Smooth muscle cell of trachea (primary cell): ENCODE measurements at places on chromosomes 7 and 10. TPM values are rescaled to one million over a fixed set of nuclear protein-coding genes. Genes with fewer than 3 reads are reported as not detected.

MALRD1 gene
- total RNA-seq = 1.0 and 3.1 TPM in 2 replicates

PDGFA gene
- 2.5 and 13.1 TPM in 2 replicates for total RNA-seq

PON1 gene
- not detected in 2 replicates for total RNA-seq

MLLT10 gene
- total RNA-seq = 52.9 and 53.3 TPM in 2 replicates

CAMK2B gene
- total RNA-seq = 0.15 and 0.33 TPM in 2 replicates

FGFR2 gene
- 0.15 and 0.17 TPM in 2 replicates for total RNA-seq

TAS2R40 gene
- total RNA-seq = not detected in 2 replicates

BMI1 gene
- total RNA-seq = 58.4 and 65.2 TPM in 2 replicates

SPDYE2 gene
- total RNA-seq = not detected in 2 replicates

AGAP5 gene
- 3.6 and 4.1 TPM in 2 replicates for total RNA-seq

ADARB2 gene
- not detected in 2 replicates for total RNA-seq

SLC13A4 gene
- 0.33 and 1.2 TPM in 2 replicates for total RNA-seq

KNDC1 gene
- total RNA-seq = 0.73 and 2.3 TPM in 2 replicates

GFRA1 gene
- 0.15 and 0.50 TPM in 2 replicates for total RNA-seq

CALN1 gene
- not detected in 2 replicates for total RNA-seq

UCMA gene
- total RNA-seq = not detected in 2 replicates

UTF1 gene
- total RNA-seq = not detected in 2 replicates

IFIT1 gene
- total RNA-seq = 34.9 and 42.3 TPM in 2 replicates

ACBD7 gene
- total RNA-seq = 0.99 and 4.9 TPM in 2 replicates

TEX47 gene
- total RNA-seq = not detected in 2 replicates

GSTK1 gene
- 106 and 155 TPM in 2 replicates for total RNA-seq

SFRP5 gene
- total RNA-seq = not detected in 2 replicates

DPCD gene
- 29.4 and 59.6 TPM in 2 replicates for total RNA-seq

NME8 gene
- total RNA-seq = not detected in 2 replicates

GDF2 gene
- total RNA-seq = not detected in 2 replicates

ZPBP gene
- not detected in 2 replicates for total RNA-seq

OGDHL gene
- total RNA-seq = 0.17 and 0.29 TPM in 2 replicates

KCNMA1 gene
- 44.8 and 61.7 TPM in 2 replicates for total RNA-seq

ZNF853 gene
- total RNA-seq = 0.15 and 1.5 TPM in 2 replicates

SFTPA1 gene
- not detected in 2 replicates for total RNA-seq

GIMAP8 gene
- 0.15 TPM in 1 of 2 replicates, not detected in the other for total RNA-seq

UPK3BL1 gene
- total RNA-seq = 10.3 and 12.2 TPM in 2 replicates

CPVL gene
- 0.66 and 0.73 TPM in 2 replicates for total RNA-seq

SVOPL gene
- total RNA-seq = not detected in 2 replicates

FXYD4 gene
- total RNA-seq = not detected in 2 replicates

UFSP1 gene
- 3.9 and 10.4 TPM in 2 replicates for total RNA-seq

PPP1R17 gene
- total RNA-seq = not detected in 2 replicates

SLC26A3 gene
- total RNA-seq = not detected in 2 replicates

CNPY4 gene
- 31.3 and 37.7 TPM in 2 replicates for total RNA-seq

UCN3 gene
- total RNA-seq = not detected in 2 replicates

ANKRD16 gene
- total RNA-seq = 8.4 and 12.9 TPM in 2 replicates

GRM8 gene
- not detected in 2 replicates for total RNA-seq

GPNMB gene
- 288 and 440 TPM in 2 replicates for total RNA-seq

AKR1C1 gene
- total RNA-seq = 528 and 638 TPM in 2 replicates

LGI1 gene
- total RNA-seq = under 0.01 and 0.33 TPM in 2 replicates

PCDH15 gene
- under 0.01 and 0.44 TPM in 2 replicates for total RNA-seq

H2BK1 gene
- total RNA-seq = not detected in 2 replicates

NPC1L1 gene
- total RNA-seq = 0.15 and 0.17 TPM in 2 replicates

GPR85 gene
- 1.5 and 1.9 TPM in 2 replicates for total RNA-seq

ANKRD30A gene
- not detected in 2 replicates for total RNA-seq

PAXIP1 gene
- 8.8 and 9.2 TPM in 2 replicates for total RNA-seq

C10orf62 gene
- 0.15 TPM in 1 of 2 replicates, not detected in the other for total RNA-seq
